Activated CD8-positive, alpha-beta memory T cell treated with anti-CD3 and anti-CD28 coated beads, Interleukin-2, amount 10 ng/mL, durations not matched to agents 7 days and 5 days (primary cell): ENCODE measurements at places on chromosomes 1 and 21. TPM values are rescaled to one million over a fixed set of nuclear protein-coding genes. Genes with fewer than 3 reads are reported as not detected.

Gene FCRLA
- not detected for total RNA-seq

Gene PADI4
- 0.41 TPM for total RNA-seq

Gene TRIM58
- not detected for total RNA-seq

- H3K27me3 ChIP-seq: peaks cover 12% of the 10 kb centered on the region
- H3K36me3 ChIP-seq: no peaks in the 10 kb centered on the region
- no peaks in the 10 kb centered on the region for H3K4me1 ChIP-seq
- no peak overlapping the region for H3K27ac ChIP-seq
Observed at GRCh38 chr1:11431941-11432507, 46.9 kb upstream of the DISP3 start.

DNA sequence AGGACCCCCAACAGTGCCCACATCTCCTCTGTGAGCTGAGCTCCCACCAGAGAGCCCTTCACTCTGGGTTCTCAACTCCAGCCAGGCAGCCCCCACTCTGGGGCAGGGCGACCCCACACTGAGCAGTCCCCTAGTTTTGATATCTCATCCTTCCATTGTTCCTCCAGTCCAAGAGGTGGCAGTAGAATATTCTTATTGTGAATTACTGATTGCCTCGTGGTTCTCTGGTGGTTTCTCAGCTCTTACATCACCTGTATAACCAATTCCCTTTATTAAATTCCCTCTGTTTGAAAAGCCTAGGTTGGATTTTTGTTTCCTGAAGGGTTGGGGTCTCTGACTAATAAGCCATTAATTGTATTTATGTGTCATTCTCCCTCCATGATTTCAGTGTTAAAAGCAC, 407.5 kb downstream of the SETD4 start:
- H3K36me3 ChIP-seq: no peaks in the 10 kb centered on the region
- peaks cover 15% of the 10 kb centered on the region for H3K27me3 ChIP-seq
- H3K27ac ChIP-seq: no peak overlapping the region
- no peak overlapping the region for H3K4me3 ChIP-seq

- no peak for DNase-seq
- no peak overlapping the region for H3K27ac ChIP-seq
- no peak overlapping the region for H3K4me3 ChIP-seq
- no peaks in the 10 kb centered on the region for H3K36me3 ChIP-seq
Observed at GRCh38 chr1:204511366-204511765, 4.8 kb upstream of the MDM4 start.

- no peaks in the 10 kb centered on the region for H3K4me1 ChIP-seq
- H3K4me3 ChIP-seq: no peak overlapping the region
- H3K27ac ChIP-seq: no peak overlapping the region
- no peak for DNase-seq
- no peaks in the 10 kb centered on the region for H3K27me3 ChIP-seq
Observed at GRCh38 chr1:217524787-217525520, 105.9 kb downstream of the GPATCH2 start.

- H3K4me1 ChIP-seq: no peaks in the 10 kb centered on the region
- H3K4me3 ChIP-seq: no peak overlapping the region
- H3K27me3 ChIP-seq: peaks cover 12% of the 10 kb centered on the region
Observed at GRCh38 chr1:163076044-163076443, 6.9 kb downstream of the RGS4 start.

DNA sequence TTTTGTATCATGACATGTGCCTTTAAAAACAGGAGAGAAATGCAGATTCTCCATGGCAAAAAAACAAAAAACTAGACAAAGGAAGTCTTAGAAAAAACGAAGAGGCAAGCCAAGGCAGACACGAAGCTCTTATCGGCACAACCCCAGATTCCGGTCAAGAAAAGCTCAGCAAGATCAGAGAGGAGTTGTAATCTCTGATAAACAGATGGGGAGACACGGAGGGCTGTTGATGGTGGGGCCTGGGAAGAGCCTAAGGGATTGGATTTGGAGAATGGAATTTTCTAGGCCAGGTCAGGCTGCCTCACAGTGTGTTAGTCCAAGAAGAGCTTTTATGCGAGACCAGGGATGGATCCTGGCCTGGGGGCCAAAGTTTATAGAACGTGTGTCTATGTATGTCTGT, 96.2 kb upstream of the AKT3 start:
- no peaks in the 10 kb centered on the region for H3K27me3 ChIP-seq
- H3K4me3 ChIP-seq: no peak overlapping the region
- no peaks in the 10 kb centered on the region for H3K36me3 ChIP-seq
- no peak for DNase-seq
- no peaks in the 10 kb centered on the region for H3K4me1 ChIP-seq
- no peak overlapping the region for H3K27ac ChIP-seq

DNA sequence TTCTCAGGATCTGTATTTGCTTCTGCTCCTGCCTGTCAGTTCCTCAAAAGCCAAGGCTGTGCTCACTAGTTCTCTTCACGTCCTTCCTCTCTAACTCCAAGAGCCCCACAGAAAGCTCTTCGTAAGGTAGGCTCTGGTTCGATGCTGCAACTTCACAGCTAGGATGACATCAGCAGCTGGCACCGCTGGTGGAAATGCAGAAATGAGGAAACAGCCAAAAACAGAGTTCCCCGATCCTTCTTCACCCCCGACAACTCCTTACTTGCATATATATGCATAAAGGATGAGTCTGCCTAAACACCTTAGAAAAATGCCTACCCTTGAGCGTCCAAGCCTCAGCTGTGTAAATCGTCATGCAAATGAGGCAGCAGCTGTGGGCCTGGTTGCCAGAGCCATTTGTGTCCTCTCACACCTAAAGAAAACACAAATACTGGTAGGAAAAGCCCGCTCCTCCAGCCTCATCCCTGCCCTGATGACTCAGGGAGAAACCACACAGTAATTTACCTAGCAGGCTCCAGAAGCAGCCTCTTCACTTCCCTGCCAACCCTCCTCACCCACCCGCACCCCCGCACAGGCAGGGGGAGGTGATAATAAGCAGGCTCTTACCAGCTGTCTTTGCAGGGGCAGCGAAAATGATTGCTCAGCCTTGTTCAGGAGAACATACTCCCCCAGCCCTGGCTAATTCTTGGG, 28.2 kb downstream of the BATF3 start:
- H3K36me3 ChIP-seq: no peaks in the 10 kb centered on the region
- H3K27ac ChIP-seq: no peak overlapping the region
- H3K4me1 ChIP-seq: peaks cover 43% of the 10 kb centered on the region
- H3K27me3 ChIP-seq: no peaks in the 10 kb centered on the region
